Suppressor macrophage treated with lipopolysaccharide for 1 hour (primary cell): ENCODE measurements at places on chromosomes 11 and 22.

DNA sequence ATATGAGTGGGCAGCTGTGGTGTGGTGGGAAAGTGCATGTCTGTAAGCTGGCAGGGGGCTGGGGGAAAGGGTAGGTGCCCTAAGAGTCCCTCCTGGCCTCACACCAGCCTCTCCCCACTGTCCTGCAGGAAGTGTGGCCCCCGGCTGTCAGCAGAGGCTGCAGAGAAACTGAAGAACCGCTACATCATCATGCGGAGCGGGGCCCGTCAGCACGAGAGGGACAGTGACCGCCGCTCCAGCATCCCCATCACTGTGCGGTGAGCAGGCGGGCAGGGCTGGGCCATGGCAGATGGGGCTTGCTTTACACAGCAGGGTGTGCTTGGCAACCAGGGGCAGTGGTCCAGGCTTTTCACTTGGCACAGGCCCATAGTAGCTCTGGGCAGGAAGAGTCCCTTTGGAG is 19.8 kb downstream of the MCM5 start:
- no peak for DNase-seq

DNA sequence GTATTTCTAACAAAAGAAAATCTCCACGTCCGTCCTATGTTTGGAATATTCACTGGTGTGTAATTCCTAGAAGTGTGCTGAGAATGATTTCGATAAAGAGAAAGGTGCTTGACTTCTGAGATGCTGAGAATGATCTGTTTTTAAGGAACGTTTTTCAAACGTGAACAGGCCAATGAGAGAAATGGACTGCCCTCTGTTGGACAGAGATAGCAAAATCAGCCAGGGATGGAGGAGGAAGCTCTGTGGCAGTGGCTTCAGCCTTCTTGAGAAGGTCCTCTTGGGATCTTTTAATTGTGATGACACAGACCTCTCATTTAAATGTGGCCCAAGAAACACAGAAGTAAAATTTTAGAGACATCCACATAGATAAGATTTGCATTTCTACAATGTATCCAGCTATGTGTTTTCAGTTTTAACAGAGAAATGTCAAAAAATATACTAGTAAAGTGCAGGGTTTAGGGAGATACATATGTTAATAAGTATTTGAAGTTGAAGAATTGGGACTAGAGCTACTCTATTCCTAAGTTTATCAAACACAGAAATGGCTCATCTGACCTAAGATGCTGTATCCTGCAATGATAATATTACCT is 84.0 kb upstream of the RCN1 start:
- DNase-seq = peak; percentile 57

GRCh38 chr11:20050048-20050447 is 110.2 kb downstream of the DBX1 start:
- DNase-seq = no peak

DNA sequence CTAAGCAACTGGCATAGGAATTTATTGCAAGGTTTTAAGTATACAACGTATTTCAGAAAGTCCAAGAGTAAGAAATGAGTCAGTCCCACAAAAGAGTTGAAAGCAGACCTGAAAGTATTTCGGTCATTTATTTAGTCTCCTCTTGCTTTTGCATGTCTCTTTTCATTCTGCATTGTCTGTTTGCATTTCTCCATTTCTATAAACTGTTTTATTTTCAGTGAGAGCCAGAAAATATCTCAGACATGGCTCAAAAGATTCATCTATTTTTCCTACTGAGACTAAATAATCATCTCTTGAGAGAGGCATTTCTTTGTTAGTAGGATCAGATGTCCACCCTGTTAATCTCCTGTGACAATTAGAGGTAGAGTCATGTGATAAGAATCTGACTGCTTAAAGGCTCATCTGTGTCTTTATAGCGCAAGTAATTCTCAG is 219.1 kb upstream of the CCDC179 start:
- DNase-seq = no peak

DNA sequence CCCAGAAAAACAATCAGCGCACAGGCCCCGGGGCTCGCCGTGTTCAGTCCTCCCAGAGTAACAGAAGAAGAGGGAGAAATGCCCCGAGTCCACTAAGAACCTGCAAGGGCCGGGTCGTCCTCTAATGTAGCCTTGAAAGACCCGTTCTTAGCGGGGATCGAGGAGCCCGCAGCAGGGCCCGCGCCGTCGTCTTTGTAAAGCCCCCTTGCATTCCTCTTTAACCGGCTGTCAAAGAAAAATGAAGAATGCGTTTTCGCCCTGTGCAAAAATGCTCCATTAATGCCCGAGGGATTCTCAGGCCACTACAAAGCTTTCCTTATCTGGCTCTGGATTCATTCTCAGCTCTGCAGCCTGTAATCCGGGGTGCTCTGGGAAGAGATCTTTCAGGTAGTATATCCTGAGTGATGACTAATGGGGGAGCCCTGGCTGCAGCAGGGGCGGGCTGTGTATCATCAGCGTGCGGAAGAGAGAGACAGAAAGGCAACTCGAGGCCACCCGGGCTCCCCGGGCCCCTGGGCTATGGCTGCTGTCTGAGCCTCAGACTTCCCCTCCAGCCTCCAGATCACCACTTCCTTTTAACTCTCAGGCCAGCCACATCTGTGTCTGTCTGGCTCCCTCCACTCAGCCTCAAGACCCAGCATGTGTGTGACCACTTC is 78.2 kb downstream of the FBLN1 start:
- peak; percentile 78 for DNase-seq

DNA sequence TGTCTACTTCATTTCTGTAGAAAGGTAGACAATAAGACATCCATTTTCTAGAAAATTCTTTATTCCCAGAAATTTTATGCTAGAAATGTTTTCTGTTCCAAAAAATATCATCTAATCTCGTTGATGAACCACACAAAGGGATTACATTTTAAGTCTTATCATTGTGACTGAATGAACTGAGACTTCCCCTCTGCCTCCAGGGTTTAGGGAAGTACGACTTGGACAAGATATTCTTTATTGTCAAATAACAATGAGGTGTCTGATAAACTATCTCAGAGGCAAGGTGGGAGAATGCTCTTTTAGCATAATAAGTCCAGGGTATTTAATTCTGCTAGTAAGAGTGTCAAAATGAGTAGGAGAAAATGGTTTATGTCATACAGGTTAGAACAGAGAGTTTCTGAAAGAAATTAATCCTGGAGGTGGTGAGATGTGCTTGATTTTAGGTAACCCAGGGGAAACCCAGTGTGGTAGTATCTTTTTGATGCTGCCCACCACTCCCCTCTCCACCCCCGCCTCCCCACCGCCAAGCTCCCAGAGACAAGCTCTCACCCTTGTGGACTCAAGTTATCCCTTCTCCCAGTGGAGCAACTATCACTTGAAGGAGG is 100.6 kb downstream of the CD44 start:
- DNase-seq = peak; percentile 62

GRCh38 chr11:68215087-68215445 is 2.0 kb upstream of the KMT5B start:
- peak; percentile 77 for DNase-seq

- DNase-seq = no peak
These were observed 24.3 kb downstream of the NEU3 start for GRCh38 chr11:75013051-75013450.

DNA sequence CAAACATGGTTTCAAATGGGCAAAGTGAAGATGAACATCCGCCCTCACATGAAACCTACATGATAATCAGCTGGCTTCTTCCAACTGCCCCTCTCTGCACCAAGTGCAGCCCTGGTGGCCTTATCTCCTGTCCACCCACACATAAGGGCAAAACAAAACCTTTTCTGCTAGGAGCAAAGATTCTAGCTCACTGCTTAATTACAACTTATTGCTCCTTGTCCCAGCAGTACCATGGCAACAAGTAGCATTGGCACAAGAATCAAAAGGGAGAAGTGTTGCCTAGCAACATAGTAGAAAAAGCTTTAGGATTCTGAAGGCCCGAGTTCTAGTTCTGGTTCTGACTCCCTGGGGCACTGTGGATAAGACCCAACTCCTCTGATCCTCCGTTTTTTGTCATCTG is 68.7 kb upstream of the BMAL1 start:
- DNase-seq = no peak

GRCh38 chr11:93490996-93491618 is 52.1 kb downstream of the SMCO4 start:
- no peak for DNase-seq

DNA sequence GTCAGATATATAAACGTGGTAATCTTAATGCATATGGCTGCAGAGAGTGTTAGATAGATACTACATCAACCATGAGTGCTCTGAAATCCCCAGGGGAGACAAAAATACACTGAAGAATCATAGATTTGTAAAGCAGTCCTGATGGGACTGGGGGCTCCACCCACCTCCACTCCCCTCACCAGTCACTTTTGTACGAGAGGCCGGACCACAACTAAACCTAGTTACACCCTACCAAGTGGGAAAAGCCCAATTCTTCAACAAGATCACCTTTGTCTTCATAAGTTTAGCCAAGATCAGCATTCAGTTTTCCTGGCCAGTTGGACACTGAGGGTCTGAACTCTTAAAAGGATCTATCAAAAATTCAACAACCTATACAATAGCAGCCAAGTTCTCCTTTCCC is 1.5 kb downstream of the SF1 start:
- DNase-seq = no peak

GRCh38 chr11:78131956-78132355 is 7.5 kb downstream of the ALG8 start:
- no peak for DNase-seq

GRCh38 chr11:100726680-100727079 is 39.6 kb downstream of the ARHGAP42 start:
- no peak for DNase-seq

- no peak for DNase-seq
These were observed 8.5 kb downstream of the AMOTL1 start for GRCh38 chr11:94776351-94777321.

- peak; percentile 42 for DNase-seq
These were observed 35.4 kb upstream of the LINC01488 start for GRCh38 chr11:69446108-69446507.
